Nephron progenitor cell (in vitro differentiated cells): ENCODE measurements at places on chromosomes 13 and 19.

GRCh38 chr19:53947624-53948023 is 15.1 kb upstream of the CACNG8 start:
- DNase-seq: no peak

DNA sequence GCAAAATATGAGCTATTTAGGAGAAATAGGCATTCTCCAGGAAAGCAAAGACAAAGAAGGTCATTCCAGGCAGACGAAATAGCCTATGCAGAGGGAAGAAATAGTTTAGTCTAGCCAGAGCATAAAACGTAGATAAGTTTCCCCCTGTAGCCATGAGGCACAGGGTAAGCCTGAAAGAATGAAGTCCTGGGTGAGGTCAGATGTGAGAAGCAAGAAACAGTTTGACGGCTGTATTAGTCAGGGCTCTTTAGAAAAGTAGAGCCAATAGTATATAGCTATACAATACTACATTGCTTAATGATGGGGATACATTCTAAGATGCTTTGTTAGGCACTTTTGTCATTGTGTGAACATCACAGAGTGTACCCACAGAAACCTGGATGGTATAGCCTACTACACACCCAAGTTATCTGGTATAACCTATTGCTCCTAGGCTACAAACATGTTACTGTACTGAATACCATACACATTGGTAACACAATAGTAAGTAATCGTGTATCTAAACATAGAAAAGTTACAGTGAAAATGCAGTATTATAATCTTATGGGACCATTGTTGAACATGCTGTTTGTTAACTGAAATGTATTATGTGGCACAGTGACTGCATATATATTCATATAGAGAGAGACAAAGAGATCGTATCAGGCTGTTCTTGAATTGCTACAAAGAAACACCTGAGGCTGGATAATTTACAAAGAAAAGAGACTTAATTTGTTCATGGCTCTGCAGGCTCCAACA is 59.3 kb upstream of the WDFY2 start:
- no peak for DNase-seq

DNA sequence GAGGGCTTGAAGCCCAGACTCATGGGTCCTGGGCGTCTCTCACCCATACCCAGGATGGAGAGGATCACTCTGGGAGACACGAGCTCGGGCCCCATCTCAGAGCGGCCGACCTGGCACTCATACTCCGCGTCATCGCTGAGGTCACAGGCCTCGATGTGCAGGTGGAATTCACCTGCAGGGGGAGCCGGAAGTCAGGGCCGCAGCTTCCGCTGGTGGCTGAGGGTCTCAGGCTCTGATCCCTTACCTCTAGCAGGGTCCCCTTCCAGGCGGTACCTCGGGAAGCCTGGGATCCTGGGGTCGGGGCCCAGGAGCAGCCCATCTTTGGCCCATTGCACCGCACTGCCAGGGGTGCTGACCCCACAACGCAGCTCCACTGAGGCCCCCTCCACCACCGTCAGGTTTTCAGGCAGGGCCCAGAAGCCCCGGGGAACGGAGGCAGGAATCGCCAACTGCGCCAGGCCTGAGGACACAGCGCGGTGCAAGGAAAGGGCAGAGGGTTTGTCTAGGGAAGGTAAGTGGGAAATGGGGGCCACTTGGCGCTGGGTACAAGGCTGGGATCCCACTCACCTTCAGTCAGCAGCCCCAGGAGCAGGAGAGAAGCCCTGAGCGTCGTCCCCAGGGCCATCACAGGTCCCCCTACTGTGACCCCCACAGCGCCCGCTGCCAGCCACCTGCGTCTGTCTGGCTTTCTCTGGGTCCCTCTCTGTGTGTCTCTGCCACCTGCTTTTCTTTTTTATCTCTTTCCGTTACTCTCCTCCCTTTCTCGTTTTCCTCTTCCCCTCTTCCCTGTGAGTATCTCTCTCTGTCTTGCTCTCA is 883 bp downstream of the NPHS1 start:
- peak; percentile 57 for DNase-seq

GRCh38 chr19:55485439-55486011 is 537 bp downstream of the NAT14 start:
- no peak for DNase-seq

DNA sequence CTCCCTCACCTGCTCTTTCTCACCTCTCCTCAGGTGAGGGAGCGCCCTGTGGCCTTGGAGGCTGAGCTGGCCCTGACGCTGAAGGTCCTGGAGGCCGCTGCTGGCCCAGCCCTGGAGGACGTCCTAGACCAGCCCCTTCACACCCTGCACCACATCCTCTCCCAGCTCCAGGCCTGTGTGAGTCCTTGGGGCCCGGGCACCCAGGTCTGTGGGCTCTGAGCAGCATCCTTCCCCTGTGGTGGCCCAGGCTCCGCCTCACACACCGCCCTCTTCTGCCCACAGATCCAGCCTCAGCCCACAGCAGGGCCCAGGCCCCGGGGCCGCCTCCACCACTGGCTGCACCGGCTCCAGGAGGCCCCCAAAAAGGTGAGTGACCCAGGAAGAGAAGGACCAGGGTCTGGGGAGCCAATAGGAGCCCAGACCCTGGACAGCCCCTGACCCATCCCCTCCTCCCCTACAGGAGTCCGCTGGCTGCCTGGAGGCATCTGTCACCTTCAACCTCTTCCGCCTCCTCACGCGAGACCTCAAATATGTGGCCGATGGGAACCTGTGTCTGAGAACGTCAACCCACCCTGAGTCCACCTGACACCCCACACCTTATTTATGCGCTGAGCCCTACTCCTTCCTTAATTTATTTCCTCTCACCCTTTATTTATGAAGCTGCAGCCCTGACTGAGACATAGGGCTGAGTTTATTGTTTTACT is 1.9 kb downstream of the IFNL1 start:
- DNase-seq: no peak

DNA sequence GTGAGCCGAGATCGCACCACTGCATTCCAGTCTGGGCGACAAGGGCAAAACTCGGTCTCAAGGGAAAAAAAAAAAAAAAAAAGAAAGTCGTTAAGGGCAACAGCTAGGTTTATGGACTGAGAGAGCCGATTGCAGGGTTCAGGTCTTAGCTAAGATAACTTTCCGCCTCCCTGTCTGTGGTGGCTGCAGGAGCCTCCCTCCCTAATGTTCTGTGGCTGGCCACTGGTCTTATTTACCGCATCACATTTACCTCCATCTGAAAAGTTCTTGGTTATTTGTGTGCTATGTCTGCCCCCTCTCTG is 722 bp upstream of the CRTC1 start:
- no peak for DNase-seq

- DNase-seq: no peak
Observed at GRCh38 chr19:8311461-8312260, 3.5 kb upstream of the CD320 start.

DNA sequence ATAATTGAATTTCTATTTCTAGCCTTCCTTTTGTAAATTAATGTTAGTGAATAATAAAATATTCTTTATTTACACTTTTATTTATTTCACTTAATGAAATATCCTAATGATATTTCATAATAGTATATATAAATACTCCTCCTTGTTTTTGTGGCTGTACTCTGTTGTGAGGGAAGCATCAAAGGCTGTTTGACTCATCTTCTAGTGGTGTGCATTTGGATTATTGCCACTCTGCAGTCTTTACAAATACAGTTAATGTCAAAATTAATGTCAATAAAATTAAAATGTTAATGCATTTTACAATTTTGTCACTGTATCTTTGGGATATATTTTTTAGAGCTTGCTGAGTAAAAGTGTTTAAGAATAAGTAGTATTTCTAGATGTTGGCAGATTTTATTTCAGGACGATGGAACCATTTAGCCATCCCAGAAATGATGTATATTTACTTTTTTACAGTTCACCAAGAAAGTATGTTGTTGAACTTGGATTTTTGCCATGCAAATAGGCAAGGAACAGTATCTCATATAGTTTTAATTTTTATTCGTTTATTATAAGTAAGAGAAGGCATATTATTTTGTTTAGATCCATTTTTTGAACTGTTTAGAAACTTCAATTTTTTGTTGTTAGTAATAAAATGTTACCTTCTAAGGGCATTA is 281.2 kb upstream of the SLITRK6 start:
- DNase-seq: no peak

DNA sequence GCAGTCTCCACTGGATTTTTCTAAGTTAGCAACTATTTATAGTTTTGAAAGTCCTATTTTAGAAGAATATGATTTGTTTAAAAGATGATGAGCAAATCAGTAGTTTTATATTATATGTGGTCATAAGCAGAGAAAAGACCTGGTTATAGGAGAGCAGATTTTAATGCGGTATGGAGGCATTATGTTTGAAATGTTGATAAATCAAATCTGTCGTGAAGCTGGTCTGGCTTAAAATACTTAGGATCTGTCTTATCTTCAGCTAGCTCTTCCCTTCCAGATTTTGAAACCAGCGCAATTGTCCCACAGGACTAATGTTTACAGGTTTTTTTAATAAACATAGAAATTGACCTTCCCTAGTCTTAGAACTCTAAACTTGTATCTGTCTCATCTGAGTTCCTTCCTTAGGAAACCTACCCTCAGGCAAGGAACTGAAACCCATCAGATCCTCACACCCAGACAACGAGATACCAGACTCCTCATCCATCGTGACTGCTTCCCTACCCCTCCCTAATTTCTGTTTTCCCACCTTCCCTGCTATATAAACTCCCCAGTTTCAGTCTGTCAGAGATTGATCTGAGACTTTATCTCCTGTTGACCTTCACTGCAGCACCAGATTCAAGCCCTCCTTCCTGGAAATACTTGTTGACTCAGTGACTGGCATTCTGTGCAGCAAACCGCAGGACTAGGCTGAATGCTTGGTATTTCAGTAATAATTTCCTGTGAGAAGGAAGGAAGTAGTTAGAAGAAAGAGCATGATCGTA is 37.8 kb upstream of the CXCL17 start:
- no peak for DNase-seq

- no peak for DNase-seq
Observed at GRCh38 chr13:68050761-68051160, 820.6 kb upstream of the PCDH9 start.

DNA sequence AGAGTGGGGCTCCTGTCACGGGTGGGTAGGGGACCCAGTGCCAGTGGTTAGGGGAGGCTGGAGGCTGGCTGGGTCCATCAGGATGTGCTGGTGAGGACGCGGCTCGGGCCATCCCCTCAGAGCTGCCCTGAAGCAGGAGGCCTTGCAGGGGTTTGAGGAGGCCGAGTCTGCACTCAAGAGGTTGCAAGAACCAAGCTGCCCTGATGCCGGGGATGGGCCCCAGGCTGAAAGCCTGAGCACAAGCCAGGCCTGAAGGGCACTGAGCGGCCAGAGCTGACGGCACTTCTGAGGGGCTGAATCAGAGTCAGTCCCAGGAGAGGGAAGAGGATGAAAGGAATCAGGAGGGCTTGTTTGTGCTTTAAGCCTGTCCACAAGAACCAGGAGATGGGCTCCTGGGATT is 92.9 kb downstream of the RGCC start:
- no peak for DNase-seq

GRCh38 chr13:73222627-73223305 is 164.0 kb downstream of the KLF5 start:
- DNase-seq: no peak

DNA sequence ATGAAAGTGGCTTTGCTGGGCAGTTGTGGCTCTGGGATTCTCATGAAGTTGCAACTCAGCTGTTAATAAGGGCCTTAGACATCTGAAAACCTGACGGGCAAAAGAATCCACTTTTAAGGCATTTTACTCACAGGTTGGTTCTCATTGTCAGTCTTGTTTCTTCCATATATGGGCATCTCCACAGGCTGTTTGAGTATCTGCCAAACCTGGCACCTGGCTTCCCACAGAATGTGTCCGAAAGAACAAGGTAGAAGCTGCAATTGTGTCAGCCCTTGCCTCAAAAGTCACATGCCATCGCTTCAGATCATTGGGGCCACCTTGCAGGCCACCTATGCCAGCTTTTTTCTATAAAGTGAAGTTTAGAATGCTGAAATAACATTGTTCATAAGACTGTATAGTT is 102.4 kb downstream of the KCTD12 start:
- no peak for DNase-seq

- DNase-seq: no peak
Observed at GRCh38 chr19:16649734-16650133, 10.2 kb downstream of the SMIM7 start.

GRCh38 chr19:9130965-9131364 is 4.2 kb upstream of the OR7G3 start:
- no peak for DNase-seq

DNA sequence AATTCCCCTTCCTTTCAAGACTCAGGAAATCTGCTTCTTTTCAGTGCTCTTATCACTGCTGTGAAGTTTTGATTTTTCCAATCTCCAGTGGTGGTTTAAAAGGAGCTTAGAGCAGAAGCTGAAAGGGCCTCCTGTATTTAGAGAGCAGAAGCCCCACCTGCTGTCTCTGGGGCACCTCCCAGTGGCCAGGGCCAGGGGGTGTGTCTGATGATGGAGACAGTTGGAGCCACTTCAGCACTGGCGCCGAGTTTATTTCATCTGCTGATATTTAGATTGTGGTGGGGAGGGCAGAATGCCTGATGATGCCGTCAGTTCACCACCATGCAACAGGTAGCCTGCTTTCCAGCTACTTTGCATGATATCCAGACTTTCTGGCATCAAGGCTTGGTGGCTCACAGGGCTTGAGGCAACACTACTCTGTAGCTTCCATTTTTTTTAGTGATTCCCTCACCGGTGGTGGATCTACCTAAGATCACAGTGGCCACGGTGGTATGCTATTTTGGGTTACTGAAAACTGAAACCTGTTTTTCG is 371.9 kb downstream of the KCNRG start:
- DNase-seq: peak; percentile 46

- DNase-seq: no peak
Observed at GRCh38 chr13:99797691-99798090, 173.9 kb downstream of the ZIC5 start.

DNA sequence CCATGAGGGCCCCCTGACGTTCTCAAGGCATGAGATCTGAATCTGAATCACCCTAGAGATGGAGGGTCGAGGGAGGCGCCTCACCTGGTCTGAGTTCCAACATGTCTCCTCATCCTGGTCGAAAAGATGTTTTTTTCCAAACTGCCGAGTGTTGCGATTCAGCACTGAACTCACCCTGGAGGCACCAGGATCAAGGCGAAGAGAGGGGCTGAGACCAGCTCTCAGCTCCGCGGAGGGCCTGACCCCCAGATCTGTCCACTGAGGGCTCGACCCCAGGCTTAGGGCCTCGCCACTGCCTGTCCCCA is 555 bp downstream of the NR2C2AP start:
- no peak for DNase-seq

DNA sequence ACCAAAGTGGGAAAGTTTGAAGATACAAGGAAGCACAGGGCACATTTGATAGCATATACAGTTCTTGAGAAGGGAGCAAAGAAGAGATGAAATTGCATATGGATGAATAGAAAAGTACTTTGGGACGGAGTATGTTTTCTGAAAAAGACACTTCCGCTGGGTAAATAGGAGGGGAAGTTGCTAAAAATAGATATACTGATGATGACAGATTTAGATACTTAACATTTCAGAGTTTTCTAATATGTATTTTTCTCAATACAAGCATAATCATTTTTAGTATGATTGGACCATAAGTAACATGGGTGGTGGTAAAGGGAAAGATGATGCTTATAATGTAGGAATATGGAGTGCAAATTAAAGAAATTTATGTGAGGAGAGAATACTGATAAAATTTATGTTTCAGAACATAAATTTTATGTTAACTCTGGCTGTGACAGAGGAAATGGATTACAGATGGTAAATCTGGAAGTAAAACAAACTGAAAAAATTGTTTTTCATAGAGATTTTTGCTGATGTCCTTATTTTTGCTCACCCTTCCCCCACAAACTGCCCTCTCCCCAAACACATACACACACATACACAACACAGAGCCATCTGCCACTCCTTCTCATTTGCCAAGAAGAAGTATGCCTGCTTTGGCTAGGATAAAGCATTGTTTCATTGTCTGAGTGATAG is 583.9 kb upstream of the MIR17HG start:
- DNase-seq: no peak

GRCh38 chr13:35549481-35549880 is 73.0 kb upstream of the MAB21L1 start:
- no peak for DNase-seq
